Activated CD4-positive, alpha-beta T cell treated with anti-CD3 and anti-CD28 coated beads for 24 hours (primary cell): ENCODE measurements at places on chromosomes 16 and 17.

DNA sequence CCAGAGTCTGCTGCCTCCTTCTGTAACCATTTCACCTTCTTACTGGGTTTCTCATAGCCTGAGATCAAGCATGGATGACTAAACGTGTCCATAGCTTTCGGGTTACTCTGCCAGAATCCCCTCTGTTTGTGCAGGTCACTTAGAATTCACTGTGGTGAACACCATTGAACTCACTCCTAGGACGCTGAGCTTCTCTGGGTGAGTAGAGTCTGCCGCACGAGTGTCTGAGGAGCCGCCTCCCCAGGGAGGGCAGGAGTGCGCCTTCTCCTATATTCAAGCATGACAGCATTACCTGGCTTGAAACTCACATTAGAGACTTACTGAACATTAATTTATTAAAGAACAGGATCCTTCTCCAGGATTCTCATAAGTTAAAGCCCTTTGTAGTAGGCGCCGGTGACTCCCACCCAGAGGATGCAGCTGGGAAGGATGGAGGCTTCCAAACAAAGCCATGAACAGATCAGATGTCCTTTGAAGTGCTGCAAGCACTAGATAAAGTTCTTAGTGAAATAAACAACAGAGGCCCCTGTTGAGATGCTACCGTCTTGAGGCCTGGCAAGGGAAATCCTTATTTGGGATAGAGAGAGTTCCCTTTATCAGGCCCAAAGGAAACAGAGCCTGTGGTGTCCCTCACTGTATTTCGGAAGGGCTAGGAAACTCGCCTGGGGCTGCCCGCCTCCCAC is 144.6 kb upstream of the PLCG2 start:
- DNase-seq: no peak

DNA sequence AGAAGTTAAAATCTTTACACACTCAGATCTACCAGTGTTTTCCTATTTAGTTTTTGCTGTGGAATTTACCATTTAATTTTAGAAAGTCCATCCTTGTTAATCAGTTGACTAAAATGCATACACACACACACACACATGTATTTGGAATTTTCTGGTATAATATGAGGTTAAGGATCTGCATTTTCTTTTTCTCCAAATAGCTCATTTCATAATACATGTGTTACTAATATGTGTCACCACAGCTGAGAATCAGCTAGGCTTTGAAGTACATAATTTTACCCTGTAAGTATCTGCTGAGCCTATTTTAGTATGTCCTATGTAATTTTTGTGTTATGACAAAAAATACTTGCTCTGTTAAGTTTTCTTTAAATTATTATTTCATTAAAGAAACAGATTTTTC is 143.2 kb downstream of the PHKB start:
- DNase-seq: no peak

GRCh38 chr17:78862073-78863023 is 21.7 kb upstream of the USP36 start:
- DNase-seq: no peak

- no peak for DNase-seq
Measured at GRCh38 chr16:50808929-50809538, 67.1 kb downstream of the CYLD start.

GRCh38 chr16:73010150-73010676 is 37.7 kb downstream of the ZFHX3 start:
- no peak for DNase-seq

DNA sequence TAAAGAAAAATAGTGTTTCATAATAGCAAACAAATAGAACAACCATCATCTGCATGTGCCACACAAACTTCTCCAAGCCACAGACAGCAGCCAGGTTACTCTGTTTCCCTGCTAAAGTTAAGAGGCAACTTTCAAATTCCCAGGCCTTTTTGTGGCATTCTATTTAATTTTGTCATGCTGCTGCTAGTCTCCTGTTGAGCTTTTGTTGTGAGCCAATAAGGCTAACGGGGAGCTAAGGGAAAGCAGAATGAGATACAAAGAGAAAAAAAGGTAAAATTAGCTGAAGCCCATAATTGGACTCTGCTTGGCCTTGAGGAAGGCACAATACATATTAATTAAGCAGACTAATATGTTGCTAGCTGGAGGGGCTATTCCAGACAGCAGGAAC is 74.7 kb upstream of the GNAO1 start:
- no peak for DNase-seq

DNA sequence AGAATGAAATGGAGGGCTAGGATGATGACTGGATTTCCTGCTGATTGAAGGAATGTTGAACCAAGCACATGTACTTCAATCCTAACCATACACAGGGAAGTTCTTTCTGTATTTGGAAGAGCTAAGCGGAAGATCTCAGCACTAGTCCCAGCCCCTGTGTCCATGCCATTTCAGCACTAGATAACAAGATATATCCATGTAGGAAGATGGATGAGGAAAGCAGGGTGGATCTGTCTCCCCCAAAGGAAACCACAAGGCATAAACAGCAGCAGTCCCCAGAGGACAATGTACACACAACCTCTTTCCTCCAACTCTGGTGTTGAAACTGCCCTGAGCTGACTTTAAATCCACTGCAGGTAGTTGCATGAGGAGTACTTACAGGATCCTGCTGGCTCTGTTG is 75.1 kb downstream of the GRIN2A start:
- DNase-seq: no peak

DNA sequence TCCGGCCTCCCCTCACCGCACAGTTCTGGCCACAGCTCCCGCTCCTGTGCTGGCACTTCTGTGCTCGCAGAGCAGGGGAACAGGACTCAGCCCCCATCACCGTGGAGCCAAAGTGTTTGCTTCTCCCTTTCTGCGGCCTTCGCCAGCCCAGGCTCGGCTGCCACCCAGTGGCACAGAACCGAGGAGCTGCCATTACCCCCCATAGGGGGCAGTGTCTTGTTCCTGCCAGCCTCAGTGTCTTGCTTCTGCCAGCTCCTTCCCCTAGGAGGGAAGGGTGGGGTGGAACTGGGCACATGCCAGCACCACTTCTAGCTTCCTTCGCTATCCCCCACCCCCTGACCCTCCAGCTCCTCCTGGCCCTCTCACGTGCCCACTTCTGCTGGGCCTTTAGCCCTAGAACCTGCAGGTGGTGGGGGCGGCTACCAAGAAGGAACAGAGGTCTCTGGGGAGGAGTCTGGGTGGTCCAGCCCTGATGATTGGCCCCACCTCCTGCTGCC is 645 bp upstream of the ELMO3 start:
- no peak for DNase-seq

- no peak for DNase-seq
Measured at GRCh38 chr16:705431-706188, at the start of gene FBXL16. Gene FBXL16, minus strand, starts transcription at chr16:705801. Its CDS starts 8,396 bp downstream, at chr16:697405.

DNA sequence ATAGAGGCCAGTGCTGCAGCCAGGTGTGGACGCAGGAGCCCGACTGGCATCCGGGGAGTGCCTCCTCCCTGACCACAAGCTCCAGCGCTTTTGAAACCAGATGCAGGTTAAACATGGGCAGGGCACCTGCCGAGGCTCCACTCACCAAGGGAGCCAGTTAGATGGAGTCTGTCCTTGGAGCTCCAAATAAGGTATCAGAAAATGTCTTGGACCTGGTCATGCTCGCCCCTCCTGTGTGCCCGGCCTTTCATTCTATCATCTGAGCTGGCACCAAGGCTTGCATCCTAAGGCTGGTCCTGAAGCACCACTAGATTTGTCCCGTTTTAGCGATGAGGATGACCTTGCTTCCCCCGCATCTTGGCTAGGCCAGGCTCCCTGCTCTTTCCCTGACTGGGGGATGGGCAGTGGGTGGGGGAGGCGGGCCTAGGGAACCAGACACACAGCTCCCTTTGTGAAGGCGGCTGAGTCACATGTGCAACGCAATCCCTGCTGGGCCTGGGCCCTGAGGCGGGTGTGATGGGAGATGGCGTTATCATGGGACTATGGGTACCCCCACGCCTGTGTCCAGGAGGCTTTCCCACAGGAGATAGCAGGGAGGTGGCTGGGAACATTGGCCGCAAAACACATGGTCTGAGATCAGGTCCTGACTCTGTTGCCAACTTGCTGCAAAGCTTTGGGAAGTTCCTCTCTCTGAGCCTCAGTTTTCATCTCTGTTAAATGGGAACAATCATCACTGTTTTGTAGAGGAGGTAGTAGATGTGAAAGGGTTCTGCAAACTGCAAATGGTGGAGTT is 5.0 kb upstream of the ADGRG1 start:
- no peak for DNase-seq

GRCh38 chr16:84341528-84342295 is 26.6 kb upstream of the ATP2C2 start:
- DNase-seq: no peak

DNA sequence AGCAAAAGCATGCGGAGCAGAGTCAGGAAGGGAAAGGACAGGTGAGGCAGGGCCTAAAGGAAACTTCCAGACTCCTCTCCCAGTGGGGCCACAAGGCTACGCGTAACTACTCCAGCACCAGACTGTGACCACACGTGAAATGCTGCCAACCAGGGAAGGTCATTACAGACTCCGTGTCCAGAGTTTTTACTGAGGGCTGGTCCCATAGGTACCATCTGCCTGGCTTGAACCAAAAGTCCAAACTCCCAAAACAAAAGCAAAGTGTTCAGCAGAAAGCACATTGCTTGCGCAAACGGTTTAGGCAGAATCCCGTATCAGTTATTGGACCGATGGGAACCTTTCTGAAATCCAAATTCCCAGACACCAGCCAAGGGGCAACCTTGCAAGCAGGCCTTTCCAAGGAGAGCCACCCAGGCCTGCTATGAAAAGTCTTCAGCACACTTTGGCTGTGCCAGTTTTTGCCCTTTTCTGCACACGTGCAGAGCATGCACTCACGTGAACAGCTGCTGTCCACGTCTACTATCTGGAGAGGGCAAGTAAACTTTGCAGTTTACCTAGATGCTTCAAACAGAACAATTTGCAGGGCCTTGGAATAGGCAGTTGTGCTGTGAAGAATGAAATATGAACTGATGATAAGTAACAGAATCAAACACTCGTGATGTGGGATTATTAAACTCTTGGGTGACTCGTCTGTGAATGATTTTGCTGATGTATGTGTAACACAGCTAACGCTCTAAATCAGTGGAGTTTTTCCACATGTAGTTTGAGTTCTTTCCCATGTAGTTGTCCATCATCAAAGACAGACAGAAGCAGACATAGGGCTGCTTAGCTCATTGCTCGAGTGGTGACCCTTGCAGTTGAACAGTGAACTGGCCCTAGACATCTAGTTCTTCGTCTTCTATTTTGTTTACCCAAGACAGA is 58.1 kb upstream of the CRISPLD2 start:
- DNase-seq: no peak

- DNase-seq: no peak
Measured at GRCh38 chr17:77718669-77718961, 239.9 kb upstream of the TNRC6C start.

DNA sequence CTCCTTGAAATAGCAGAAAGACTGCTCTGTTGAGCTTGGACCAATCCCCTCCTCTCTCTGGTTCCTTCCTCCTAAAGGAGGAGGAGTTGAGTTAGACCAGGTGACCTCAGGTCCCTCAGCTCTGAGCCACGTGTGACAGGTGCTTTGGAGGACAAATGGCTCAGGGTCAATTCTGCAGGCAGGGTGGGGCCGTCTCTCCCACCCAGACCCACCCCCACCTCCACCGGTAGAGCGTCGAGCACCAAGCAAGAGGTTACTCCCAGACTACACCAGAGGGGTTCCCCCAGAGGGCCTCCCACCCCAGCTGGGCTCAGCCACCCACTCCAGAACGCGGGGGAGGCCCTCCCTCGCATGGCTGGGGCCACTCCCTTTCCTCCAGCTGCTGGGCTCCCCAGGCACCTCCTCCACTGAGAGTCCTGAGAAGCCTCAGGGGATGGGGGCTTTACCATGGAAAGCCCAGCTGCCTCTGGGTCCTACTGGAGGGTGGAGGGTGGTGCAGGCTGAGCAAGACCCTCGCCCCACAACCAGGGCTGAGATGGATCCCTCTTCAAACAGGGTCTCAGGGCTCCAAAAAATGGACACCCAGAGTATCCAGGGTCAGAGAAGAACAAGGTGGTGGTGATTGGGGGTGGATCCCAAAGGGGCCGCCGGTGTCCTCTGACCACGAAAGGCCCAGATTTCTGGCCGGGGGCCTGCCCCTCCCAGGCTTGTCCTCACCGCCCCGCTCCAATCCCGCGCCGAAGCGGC is 7.6 kb downstream of the MYO1C start:
- DNase-seq: no peak

GRCh38 chr17:55388842-55389241 is 32.8 kb downstream of the MMD start:
- DNase-seq: no peak

DNA sequence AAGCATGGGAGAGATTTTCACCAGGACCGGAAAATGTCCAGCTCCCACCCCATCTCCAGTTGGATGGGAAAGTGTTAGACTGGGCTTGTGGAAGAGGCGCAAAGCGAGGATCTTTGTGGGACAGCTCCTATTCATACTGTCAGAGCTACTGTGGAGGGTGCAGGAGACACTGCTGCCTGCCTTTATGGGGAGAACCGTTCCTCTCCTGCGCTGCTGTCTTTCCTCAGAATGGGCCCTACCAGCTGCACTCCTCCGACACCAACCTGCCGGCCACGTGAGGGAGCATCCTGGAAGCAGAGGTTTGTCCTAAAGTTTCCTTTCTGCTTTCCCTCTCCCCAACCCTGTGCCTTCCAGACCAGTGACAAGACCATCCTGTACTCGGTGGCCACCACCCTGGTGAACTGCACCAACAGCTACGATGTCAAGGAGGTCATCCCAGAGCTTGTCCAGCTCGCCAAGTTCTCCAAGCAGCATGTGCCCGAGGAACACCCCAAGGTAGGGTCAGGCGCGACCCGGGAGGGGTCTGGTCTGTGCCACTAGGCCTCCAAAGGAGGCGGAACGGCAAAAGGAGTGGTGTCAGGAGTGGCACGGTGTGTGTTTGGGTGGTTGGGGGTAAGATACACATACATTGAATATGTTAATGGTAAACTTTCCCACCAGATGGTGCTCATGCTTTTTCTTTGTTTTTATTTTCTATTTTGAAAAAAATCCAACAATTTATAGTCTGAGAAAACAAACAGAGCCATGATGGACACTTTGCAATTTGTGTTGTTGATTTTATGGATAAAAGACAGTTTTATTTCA is 23.0 kb downstream of the SLC35G3 start:
- no peak for DNase-seq
